ENCODE measurements at places on chromosomes 2 and 18.

- DNase-seq = no peak
Observed at GRCh38 chr2:113602869-113603466, 24.1 kb upstream of the RABL2A start.

- DNase-seq = no peak
Observed at GRCh38 chr2:24349097-24349496, 11.2 kb downstream of the ITSN2 start.

- DNase-seq = no peak
Observed at GRCh38 chr2:80141007-80141726, 163.4 kb downstream of the LRRTM1 start.

- DNase-seq = no peak
Observed at GRCh38 chr2:173590276-173590861, 235.7 kb downstream of the CDCA7 start.

DNA sequence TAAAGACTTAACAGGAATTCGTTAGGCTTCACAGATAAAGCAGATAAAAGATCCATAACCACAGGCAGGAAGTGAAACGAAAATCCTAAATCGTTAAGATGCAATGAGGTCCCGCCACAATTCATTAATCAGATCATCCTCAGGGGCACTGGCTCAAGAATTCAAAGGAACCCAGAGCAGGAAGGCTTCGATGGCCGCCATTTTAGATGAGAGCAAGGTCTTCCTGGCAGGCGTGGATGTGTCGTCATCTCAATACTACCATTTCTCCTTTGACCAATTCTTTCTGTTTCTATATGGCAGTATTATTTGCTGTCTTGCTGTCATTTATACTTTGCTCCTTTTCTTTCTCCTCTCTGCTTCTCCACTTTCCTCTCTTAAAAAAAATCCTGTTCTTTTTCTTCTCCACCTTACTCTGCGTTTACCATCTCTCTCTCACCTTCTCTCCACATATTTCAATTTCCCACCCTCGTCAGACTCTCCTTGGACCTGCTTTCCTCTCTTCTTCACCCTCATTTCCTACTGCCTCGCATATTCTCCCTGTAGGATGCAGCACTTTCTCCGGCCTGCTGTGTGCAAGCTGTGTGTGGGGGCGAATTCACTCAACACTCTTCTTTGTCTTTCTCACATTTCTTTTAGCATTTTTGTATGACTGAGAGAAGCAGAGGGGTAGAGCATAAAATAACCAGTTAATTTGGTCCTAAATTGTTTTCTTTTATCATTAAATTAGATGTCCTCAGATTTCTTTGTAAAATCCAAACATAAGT is 35.1 kb upstream of the LHCGR start:
- DNase-seq = no peak

- no peak for DNase-seq
Observed at GRCh38 chr2:11571170-11571569, 37.3 kb downstream of the GREB1 start.

Data from hypothalamus (tissue), 51 donors.